ENCODE measurements at places on chromosomes 5 and 9. TPM values are rescaled to one million over a fixed set of nuclear protein-coding genes. Genes with fewer than 3 reads are reported as not detected.

- DNase-seq: no peak
Observed at GRCh38 chr5:175657593-175658271, at the start of gene HRH2. TSS of gene HRH2 (plus strand) at chr5:175658071. CDS start at chr5:175683234, 25,163 bp downstream.

DNA sequence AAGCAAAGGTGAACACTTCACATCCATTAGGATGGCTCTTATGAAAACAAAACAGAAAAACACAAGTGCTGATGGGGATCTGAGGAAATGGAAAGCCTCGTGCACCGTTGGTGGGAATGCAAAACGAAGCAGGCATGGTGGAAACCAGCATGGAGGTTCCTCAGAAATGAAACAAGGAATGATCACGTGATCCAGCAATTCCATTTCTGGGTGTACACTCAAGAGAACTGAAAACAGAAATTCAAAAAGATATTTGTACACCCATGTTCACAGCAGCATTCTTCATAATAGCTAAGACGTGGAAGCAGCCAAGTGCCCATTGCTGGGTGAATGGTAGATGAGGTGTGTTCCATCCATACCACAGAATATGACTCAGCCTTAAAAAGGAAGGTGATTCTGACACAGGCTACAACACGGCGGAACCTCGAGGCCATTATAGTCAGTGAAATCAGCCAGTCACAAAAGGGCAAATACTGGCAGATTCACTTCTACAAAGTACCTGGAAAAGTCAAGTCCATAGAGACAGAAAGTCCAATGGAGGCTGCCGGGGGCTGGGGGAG is 87.2 kb upstream of the RAPGEF1 start:
- no peak for DNase-seq

KIF4B gene
- not detected for total RNA-seq

NR5A1 gene
- total RNA-seq: not detected

PDLIM7 gene
- 551 TPM for total RNA-seq
